ENCODE measurements at places on chromosomes 4 and X. TPM values are rescaled to one million over a fixed set of nuclear protein-coding genes. Genes with fewer than 3 reads are reported as not detected.

Gene MAP3K15
- not detected for total RNA-seq

DNA sequence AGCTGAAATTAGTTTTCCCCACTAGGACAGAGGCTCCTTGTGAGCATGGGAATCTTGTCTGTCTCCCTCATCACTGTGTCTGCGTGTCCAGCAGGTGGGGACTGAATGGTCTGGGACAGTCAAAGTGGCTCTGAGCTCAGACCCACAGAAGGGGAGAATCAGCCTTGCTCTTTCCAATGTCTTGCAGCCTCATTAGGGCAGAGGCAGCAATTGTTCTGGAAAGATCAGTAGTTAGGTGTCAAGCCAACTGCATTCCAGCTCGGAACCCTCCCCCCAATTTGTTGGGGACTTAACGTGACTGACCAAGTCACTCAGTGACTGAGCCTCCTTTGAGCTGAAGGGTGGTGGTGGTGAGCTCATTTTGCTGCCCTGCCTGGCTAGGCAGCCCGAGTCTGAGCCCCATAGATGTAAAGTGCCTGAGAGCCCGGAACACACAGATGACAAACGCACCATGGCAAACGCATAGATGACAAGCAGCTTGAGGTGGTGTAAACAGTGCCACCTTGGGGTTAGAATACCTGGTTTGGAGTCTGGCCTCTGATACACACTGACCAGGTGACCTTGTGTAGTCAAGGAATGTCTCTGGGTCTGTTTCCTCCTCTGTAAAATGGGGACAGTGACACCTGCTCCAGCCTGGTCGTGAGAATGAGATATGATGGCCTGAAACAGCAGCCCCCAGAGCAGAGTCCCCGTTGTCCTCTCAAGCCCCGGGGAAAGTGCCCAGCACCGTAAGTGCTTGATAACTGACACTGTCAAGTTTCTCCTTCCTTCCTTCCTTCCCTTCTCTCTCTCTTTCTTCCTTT, 2.7 kb upstream of the SORCS2 start:
- DNase-seq, result no peak

Gene FGFBP1
- total RNA-seq, result not detected

Gene DCHS2
- not detected for total RNA-seq

Gene ZDHHC15
- not detected for total RNA-seq

- DNase-seq, result no peak
These were observed 886 bp downstream of the DCLK2 start for GRCh38 chr4:150079081-150079581.

- DNase-seq, result no peak
These were observed 2182.9 kb upstream of the TENM3 start for GRCh38 chr4:180060159-180060889.

DNA sequence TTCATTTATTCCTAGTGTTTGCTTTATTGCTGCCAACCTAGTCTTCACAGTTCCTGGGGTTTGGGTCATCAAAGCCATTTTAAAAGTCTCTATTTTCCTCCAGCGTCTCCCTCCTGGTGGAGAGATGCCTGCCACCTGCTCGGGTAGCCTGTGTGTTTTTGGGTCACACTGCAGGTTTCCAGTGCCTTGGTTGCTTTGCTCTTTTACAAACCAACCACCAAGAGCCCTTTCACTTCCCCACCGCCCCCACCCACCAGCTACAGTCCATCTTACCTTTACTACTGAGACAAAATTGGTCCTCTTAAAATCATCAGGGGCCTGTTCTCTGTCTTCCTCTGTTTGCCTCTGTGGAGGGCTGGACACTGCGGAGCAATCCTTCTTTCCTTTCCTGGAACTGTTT, 280.5 kb upstream of the GATB start:
- DNase-seq, result no peak

Data from natural killer cell (primary cell).